ENCODE measurements at places on chromosomes 1 and 21.

- DNase-seq = no peak
These were observed 184.3 kb upstream of the CACYBP start for GRCh38 chr1:174815474-174815908.

GRCh38 chr1:210440081-210440480, 111.4 kb downstream of the HHAT start:
- DNase-seq = no peak

DNA sequence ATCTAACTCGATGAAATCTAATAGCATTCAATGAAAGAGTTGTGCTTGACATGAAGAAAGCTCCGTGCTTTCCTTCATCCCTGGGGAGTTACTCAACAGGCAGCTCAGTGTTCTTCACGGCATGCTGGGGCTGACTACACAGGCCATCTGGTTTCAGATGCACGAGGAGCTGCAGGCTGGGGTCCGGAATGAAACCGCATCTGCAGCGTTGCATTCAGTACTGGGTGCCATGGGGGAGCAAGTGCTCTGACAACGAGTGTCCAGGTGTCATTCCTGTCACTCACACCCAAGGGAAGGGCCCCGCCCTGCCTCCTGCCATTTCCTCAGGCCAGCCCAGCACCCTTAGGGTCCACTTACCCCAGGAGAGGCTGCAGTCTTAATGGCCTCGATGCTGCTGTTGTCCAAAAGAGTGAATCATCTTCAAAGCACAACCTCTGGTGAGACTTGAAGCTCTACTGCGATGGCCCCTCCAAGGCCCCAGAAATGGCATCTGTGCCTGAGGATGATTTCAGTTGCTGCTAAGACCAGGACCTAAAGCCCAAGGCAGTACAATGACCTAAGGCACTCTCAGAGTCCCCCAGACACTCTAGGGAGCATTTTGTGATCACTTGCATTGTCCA, 61.4 kb downstream of the STUM start:
- no peak for DNase-seq

GRCh38 chr1:203069030-203069747, 16.6 kb downstream of the MYOG start:
- peak; percentile 23 for DNase-seq

DNA sequence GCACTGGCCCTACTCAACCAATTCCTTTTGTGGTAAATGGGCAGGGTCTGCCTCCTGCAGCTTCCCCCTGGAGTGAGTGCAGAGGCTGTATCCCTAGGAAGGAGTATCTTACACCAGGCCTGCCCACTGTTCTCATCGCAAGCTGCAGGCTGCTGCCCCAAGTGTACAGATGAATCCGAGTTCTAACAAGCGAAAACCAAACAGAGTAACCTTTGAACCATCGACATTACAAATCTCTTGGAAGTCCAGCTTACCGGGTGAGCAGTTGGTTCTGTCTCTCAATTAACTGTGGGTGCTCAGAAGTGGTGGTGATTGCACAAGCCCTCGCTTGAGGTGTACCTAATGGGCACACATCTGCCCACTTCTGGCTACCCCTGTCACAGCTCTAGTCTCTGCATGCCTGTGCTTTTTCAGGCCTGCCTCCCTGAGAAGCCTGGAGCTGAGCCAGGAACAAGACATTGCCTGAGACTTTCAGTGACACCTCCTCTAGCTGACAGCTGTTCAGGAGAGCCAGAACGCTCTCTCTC, 22.7 kb downstream of the INAVA start:
- DNase-seq = no peak

- peak; percentile 38 for DNase-seq
These were observed 15.0 kb downstream of the IL10RB start for GRCh38 chr21:33281096-33281652.

GRCh38 chr1:6163973-6164617, 16.0 kb downstream of the CHD5 start:
- DNase-seq = no peak

- peak; percentile 66 for DNase-seq
These were observed 2.0 kb downstream of the MAPKAPK2 start for GRCh38 chr1:206686478-206687249.

- peak; percentile 76 for DNase-seq
These were observed 23.5 kb upstream of the LMO4 start for GRCh38 chr1:87305151-87305550.

DNA sequence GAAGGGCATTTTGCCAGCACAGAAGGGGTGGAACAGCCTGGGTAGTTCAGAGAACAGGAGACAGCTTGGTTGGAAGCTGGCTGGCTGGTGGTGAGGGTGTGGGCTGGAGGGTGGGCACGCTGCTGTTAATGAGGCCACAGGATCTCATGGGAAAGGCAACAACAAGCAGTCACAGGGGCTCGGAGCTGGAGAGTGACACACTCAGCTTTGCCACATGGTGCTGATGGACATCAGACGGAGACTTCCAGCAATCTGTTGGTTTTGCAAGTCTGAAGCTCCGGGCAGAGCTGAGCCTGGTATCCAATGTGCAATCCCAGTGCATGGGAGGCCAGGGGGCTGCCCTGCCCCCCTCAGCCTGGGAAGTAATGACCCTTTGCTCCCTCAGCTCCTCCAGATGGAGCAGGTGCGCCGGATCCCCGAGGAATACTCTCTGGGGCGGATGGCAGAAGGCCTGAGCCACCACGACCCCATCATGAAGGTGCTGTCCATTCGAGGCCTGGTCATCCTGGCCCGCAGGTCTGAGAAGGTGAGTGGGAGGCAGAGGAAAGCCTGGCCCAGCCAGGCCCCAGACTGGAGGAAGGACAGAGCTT, 15.6 kb upstream of the TTC4 start:
- no peak for DNase-seq

DNA sequence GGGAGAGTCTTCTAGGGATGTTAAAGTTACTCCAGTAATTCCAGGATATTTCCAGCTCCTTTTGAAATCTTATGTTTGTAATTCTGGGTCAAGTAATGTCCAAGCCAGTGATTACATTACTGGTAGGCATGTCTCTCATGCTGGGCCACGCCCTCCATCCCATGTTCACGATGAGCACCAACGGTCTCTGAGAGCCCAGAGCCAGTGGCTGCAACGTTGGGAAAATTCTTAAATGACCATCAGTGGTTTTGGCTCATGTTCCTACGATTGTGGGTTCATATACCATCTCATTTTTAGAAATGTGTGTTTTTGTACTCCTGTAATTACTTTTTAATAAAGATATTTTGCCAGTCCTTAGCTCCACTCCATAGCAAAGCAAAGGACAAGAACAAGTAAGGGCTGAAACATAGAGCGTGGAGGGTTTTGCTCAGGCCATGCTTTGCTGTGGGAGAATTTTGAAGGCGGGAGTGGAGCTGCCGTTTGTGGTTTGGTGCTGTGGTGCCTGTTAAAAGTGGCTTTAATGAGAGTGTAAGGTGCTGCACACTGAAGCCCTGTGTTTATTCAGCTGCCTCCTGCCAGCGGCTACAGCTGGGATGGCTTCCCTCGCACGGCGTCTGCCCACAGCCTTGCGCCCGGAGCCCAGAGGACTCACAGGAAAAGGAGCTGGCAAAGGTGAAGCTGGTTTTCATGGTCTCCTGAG, 28.9 kb downstream of the VANGL1 start:
- DNase-seq = no peak

- no peak for DNase-seq
These were observed 320.4 kb downstream of the RWDD3 start for GRCh38 chr1:95554408-95554807.

DNA sequence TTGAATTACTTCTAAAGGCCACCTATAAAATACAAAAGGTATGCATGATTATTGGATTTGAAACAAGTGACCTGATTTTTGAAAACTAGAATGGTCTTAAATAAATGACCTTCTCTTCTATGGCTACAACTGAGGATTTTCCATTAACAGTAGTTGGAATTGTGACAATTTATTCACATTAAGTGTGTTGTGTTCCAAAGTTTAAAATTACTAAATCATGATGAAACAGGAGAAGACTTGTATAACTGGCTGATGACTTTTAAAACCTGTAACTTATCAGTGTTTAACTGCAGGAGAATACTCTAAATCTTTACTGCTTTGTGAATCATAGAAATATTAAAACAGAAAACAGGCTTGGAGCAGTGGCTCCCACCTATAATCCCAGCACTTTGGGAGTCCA, 4.6 kb downstream of the KCNT2 start:
- no peak for DNase-seq

DNA sequence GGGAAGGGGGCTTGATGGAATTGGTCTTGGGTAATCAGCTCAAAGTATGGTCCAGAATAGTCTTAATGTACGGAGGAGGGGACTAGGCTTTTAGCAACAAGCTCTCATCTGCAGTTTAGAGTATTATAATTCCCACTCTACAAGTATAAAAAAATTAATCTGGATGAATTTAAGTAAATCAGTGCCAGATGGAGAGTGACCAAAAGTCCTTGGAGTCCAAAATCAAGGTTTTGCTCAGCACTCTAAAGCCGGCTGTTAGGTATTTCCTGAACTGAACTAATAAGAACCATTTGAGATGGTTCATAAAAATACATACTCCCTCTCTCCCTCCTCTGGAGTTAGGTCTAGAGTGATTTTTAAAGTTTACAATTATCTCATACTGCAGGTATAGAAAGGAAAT, 23.7 kb downstream of the GLUL start:
- no peak for DNase-seq

- no peak for DNase-seq
These were observed 96.0 kb downstream of the ST6GALNAC3 start for GRCh38 chr1:76170513-76170912.

- no peak for DNase-seq
These were observed 36.5 kb downstream of the LRRC8C start for GRCh38 chr1:89669441-89669840.

DNA sequence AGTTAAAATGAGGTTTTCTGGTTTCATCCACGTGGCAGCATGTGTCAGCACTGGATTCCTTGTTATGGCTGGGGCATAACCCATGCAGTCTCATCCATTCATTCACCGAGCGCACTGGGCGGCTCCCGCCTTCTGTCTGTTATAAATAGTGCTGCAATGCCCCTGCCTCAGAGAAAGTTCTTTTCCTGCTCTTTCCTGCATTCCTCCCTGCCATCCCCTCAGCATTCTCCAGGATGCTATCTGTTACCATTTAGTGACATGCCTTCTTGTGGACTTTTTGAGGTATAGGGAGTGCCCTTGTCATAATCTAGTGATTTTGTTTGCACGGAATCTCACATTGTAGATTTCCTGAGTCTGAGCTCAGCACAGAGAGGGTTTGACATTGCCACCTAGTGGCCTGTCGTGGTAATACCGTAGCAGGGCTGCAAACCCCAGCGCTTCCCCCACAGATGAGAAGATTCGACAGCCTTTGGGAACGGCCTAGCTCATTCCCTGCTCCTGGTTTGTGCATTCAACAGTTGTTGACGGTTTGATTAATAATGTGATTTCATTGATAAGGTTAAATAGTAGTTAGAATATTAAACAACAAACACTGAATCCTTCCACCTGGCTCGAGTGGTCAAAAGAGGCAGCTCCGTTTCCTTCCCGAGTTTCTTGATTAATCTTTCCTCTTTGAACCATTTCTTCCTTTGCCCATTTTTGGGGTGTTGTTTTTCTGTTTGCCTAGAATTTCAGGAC, 46.3 kb downstream of the UMODL1 start:
- DNase-seq = peak; percentile 94

DNA sequence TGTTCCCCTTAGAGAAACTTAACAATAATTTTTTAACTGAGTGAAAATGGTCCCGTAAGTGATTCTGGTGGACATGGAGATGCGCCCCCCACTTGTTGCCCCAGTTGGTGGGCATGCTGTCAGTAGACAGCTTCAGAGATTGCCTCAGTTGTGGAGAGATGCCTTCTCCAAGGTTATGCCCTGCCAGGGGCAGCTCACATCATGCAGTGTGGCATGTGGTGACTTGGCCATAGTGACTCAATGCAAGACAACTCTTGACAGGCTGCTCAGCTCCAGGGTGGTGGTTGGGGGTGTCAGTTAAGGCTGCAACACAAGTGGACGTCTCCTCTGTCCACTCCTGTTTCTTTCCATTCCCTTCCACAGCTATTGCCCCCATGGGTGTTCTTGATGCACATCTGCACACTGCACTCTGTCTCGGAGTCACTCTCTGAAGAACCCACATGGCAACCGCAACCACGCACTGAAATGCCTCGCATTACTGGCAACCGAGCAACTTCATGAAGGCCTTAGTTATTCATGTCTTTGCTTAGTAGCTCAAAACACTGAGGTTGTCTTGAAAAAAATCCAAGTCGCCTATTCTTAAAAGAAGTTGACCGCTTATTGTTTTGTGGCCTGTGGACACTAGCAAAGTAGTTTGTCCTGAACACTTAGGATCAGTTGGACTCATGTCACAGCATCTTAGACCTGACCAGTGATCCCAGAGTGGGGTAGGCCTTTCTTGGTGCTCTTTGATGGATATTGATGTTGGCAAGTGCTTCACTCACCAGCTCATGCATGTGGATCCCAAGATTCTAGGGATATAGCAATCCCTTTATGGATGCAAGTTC, 54.8 kb upstream of the USP1 start:
- DNase-seq = no peak

DNA sequence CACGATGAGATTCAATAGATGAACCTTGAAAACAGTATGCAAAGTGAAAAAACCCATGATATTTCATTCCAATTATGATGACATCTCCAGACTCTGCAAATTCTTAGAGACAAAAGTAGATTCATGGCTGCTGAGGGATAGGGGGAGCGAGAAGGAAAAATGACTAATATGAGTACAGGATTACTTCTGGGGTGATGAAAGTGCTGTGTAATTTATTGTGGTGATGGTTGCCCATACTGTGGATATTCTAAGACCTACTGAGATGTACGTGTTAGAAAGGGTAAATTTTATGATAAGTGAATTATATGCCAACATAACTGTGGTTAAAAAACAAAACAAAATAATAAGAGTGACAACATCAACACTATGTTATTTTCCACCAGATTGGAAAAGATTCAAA, 18.9 kb upstream of the RGS7 start:
- no peak for DNase-seq

- DNase-seq = no peak
These were observed 1134.7 kb upstream of the ADGRL2 start for GRCh38 chr1:80666073-80666472.

- peak; percentile 12 for DNase-seq
These were observed 86.6 kb downstream of the ZBTB18 start for GRCh38 chr1:244137725-244138124.

- no peak for DNase-seq
These were observed 54.4 kb downstream of the SNRPE start for GRCh38 chr1:203915811-203916210.

- DNase-seq = no peak
These were observed 43.7 kb downstream of the RHOU start for GRCh38 chr1:228778961-228779360.

DNA sequence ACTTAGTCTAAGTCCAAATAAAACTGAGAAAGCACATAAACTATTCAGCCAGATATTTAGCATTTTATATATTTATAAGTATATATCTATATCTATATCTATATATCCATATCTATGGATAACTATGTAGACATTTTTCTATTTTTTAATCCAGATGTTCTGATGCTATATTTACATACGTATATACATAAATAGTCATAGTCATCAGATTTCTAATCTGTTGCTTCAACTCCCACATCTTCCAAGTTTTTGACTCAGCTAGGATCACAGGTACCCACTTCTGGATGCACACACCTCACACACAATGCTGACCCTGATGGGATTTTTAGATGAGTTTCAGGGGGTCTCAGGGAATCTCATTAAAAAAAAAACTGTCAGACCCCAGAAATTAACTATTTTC, 52.2 kb upstream of the ZC3H11B start:
- DNase-seq = no peak

- no peak for DNase-seq
These were observed 49.2 kb upstream of the PAX7 start for GRCh38 chr1:18581420-18581880.

GRCh38 chr1:44784094-44785028, 3.6 kb downstream of the BEST4 start:
- no peak for DNase-seq

GRCh38 chr1:67540025-67540732, 110.0 kb upstream of the SERBP1 start:
- no peak for DNase-seq
